Stimulated activated naive CD8-positive, alpha-beta T cell treated with anti-CD3 and anti-CD28 coated beads, Interleukin-15, amount 100 ng/mL, for 72 hours (primary cell): ENCODE measurements at places on chromosomes 5 and 9.

DNA sequence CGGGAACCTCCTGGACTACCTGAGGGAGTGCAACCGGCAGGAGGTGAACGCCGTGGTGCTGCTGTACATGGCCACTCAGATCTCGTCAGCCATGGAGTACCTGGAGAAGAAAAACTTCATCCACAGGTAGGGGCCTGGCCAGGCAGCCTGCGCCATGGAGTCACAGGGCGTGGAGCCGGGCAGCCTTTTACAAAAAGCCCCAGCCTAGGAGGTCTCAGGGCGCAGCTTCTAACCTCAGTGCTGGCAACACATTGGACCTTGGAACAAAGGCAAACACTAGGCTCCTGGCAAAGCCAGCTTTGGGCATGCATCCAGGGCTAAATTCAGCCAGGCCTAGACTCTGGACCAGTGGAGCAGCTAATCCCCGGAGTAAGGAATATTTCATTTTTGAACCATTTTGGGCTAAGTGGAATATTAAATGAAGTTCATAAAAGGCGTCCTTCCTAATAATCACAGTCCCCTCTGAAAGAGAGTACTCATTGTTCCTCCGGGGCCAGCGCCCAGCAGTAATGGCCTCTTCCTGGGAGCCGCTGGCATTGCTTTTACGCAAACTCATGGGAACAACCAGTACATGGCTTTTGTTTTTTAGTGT, 23.6 kb downstream of the QRFP start:
- DNase-seq: no peak

- no peak for DNase-seq
These were observed 66.5 kb downstream of the HMHB1 start for GRCh38 chr5:143878430-143878829.

GRCh38 chr9:69760278-69760610, 433 bp upstream of the PTAR1 start:
- DNase-seq: no peak

- DNase-seq: no peak
These were observed 84.6 kb downstream of the CEMIP2 start for GRCh38 chr9:71683598-71684235.

DNA sequence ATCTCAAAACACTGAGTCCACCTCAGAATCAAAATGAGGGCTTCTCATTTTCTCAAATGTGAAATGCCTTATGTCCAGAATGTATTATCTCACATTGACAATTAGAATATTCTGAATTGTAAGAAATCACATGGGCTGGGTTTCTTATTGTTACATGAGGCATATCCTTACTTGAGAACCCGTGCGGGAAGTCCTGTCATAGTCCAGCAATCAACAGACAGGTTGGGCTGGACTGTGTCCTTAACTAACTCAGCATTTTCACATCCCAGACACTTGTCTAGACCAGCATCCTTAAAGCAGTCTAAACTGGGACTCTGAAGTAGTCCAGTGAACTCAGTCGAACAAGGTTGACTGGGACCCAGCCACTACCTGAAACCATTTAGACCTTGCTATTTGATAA, 267.6 kb downstream of the CETN3 start:
- no peak for DNase-seq

DNA sequence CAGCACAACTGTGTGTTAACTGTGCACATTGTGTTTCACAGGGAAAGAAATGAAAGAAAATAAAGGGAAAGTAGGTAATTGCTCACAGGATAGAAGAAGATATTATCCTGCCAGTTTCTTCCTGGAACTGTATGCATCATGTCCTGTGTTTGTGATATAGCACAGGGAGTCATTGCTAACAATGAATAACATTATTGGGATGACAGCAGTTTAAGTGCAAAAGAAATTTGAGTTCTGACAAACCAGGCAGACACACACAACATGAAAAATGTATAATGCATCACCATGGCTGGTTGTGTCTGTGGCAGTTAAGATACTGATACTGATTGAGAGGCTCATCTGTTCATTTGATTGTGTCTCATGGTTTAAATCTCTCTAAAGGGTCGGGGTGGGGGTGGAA, 145.4 kb downstream of the SPATA31D1 start:
- DNase-seq: no peak

- DNase-seq: no peak
These were observed 51.8 kb downstream of the WDR36 start for GRCh38 chr5:111143910-111144309.

DNA sequence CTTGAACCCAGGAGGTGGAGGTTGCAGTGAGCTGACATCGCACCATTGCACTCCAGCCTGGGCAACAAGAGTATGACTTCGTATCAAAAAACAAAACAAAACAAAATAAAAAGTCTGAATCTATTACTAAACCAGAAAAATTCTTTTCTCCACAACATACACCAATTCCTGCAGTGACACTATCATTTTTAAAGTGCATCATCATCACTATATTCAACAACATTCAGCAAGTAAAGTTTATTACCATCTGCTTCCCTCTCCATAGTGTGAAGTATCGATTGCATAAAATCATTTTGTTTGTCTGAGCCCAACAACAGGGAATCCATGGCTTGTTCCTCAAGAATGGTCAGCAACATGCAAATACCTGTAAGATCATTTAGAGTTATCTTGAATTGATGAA, 20.4 kb downstream of the SETX start:
- no peak for DNase-seq

DNA sequence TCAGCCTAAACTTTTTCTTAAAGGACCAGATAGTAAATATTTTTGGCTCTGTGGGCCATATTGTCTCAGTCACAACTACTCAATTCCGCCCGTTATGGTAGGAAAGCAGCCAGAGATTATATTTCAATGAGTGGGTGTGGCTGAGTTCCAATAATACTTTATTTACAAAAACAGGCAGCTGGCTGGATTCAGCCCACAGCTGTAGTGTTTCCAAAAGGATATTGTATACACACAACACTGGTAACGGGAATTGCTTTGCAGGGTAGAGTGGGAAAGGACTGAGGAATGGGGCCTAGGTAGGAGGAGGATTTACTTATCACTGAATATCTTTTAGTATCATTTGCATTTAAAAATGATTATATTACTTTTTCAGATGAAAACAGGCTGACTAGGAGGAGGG, 21.0 kb downstream of the GCNT4 start:
- DNase-seq: no peak

DNA sequence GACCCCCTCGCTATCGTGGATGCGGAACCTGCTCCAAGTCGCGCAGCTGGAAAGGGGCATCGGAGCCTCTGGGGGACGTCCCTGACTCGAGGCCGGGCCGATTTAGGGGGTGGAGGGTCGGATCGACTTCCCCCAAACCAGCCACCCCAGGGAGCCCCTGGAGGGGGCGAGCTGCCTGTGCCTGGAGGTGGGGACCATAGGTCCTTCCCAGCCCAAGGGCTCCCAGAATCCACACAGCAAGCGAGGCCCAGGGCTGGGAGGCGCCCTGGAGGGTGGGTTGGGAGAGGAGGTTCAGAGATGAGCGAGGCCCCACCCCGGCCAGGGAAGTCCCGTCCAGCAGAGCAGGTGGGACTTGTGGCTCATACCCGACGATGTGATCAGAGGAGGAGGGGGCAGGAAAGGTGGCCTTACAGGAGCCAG, 147.6 kb downstream of the GAPVD1 start:
- no peak for DNase-seq

GRCh38 chr5:100644185-100644584, 109.0 kb downstream of the FAM174A start:
- DNase-seq: no peak

DNA sequence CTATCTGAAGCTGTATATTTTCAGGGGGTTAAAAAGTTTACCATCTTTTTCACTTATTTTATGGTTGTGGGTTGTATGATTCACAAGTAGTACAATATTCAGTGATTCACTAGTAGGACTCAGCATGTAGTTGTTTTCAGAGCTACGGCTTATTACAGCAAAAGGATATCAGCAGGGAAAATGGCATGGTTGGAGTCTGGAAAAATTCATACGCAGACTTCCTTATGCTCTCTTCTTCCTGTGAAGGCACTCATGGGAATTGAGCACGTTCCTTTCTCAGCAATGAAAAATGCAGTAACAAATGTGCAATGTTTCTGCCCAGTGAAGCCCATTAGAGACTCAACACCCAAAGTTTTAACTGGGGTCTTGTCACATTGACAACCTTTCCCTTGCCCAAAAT, 250.5 kb downstream of the KCNN2 start:
- DNase-seq: no peak

DNA sequence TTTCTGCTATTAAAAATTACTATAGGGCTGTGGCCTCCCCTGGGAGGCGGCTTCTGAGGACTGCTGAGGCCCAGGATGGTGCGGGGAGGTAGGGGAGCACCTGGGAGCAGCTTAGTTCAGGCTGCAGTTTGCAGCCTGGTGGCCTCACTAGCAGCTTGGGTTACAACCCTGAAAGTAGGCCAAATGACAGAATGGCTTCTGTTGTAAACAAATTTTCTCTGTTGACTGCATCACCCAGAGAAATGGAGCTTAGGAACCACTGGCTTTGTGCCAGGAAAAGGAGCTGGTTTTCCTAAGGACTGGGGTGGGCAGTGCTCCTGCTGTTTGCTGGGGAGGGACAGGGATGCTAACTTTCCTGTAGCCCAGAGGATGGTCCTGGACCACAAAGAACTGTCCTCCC, 130.3 kb downstream of the ENTREP1 start:
- no peak for DNase-seq

DNA sequence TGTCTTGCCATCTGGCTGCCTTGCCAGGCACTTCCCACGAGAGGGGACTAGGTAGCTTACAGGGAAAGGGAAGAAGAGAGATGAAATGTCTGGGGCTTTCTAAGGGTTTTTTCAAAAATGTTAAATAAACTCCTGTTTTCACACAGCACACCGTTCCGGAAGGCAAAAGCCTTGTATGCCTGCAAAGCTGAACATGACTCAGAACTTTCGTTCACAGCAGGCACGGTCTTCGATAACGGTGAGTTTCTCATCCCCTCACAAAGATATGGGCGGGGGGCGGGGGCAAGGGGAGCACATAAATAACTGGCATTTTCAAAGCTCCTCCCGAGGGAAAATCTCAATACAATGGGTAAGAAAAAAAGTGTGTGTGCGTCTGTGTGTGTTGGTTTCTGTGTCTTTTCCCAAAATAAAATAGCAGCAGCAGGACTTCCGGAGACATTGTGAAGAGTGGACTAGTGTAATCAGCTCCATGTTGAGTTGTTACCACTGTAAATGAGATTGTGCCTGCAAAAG, 189.6 kb downstream of the NR3C1 start:
- DNase-seq: no peak

- DNase-seq: no peak
These were observed 7.7 kb downstream of the MACROH2A1 start for GRCh38 chr5:135391116-135391868.

DNA sequence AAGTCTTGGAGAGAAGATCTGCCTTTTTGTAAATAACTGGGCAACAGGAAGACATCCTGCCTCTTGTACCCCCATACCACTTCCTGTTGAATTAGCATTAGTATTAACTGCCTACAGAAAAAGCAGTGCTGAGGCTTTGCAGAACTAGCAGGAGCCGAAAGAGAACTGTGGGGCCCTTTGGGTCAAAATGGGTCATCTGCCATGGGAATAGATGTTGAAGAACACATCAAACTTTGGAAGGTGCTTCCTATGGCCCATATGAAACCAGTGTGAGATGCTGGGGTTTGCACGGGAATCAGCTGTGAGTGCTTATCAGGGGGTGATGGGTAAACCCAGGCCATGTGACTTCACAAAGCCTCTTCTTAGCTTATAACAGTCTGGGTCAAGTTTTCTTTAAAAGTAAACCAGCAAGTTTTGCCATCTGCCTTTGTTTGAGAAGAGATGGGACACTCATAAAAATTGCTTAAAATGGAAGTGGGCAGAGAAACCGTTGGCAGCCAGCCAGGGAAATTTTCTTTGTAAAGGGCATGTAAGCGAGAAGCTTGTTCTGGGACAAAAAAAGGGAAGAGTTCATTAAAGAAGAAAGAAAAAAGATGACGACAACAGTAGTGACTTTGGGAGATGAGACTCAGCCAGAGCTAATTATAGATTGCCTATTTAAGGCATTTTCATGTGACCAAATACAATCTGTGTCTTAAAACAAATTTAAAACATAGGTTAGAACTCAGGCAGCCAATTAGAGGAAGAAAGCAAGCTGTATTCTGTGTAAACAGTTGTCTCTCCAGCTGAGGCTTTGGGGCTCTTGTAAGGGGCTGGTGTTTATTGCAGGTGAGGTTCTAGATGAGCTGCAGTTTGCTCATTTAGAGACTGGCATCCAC, 4.4 kb downstream of the SLC25A25 start:
- peak; percentile 49 for DNase-seq

DNA sequence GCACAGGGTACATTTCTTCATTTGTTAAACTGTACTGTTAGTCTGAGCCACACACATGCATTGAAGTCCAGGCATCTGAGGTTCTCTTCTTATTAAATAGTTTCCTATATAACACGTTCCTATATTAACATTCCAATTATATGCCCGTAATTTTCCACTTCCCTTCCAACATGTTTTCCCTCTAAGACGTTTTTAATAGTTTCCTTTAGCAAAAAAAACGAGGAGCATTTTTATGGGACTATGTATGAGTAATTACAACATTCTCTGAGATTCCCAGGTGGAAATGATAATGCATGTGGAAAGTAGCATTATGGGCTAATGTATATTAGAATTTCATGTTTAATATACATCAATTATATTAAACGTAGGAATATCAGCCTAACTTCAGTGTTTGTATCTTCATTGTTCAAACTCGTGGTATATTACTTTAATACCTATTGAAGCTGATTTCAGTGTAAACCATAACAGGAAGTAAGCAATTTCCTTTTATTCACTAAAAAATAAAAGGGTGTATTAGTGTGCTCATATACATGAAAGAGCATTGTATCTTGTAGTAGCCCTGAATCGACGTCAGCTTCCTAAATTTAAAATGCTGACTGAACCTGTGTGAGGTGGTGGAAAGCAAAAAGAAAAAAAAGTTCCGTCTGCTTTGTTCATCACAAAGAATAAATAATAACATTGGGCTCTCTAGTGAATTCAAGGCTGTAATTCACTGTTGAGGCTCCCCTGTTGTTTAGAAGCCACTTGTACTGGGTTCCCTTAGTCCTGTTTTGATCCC, 11.3 kb downstream of the SMARCA2 start:
- no peak for DNase-seq

DNA sequence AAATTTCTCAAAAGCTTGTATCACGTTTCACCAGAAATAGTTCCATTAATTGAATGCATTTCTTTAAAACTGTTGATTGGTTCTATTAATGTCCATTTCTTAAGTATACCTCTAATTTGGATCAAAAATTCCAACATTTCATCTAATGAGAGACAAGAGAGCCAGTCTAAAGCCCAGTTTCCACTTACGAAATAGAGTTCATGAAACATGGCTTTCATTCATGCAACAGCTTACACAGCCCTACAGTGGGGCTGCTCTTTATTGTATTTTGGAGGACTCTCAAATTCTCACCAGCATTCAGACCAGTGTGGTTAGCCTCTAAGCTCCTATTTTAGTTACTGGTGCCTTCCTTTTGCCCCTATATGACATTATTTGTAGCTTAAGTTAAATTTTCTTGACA, 566.9 kb upstream of the RGMB start:
- DNase-seq: no peak
